Stimulated activated CD4-positive, alpha-beta T cell treated with anti-CD3 and anti-CD28 coated beads, Interleukin-15, amount 100 ng/mL, for 1 hour (primary cell): ENCODE measurements at places on chromosomes 1 and 21.

GRCh38 chr21:38958323-38958705 is 152.6 kb downstream of the ETS2 start:
- no peak for DNase-seq

GRCh38 chr1:46996659-46997281 is 26.7 kb upstream of the CYP4X1 start:
- DNase-seq, result no peak

DNA sequence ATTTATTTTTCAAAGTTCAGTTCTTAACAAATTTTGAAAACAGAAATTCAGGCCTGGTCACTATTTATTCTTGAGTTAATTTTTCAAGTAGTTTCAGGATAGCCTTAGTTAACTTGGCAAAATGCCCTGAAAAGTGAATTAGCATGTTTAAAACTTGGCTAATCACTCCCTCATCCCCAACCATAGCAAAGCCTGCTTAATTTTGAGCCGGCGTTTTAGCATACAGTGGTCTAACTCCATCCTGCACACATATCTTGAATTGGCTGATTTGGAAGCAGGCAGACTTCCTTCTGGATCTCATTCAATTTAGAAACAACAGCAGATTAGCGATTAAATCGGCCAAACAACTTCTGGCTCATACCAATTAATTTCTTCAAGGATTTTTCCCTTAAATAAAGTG is 439.2 kb downstream of the PTBP2 start:
- DNase-seq, result no peak

DNA sequence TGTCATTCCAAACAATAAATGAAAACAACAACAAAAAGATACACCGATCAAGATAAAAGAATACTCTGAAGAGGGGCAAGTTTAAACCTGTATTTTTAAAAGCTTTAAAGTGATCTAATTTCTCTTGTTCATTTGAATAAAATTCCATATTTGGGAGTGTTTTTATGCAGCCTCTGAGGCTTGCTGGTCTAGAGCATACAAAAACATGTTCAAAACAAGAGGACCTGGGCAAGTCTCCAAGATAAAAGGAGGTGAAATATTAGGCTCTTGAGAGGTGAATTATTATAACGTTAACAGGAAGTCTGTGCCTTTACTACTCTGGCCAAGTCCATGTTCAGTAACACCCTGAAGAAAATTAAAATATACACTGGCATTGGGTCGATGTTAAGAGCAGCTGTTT is 20.1 kb downstream of the URB1 start:
- DNase-seq, result no peak

- DNase-seq, result no peak
Measured at GRCh38 chr1:160911441-160911840, 26.5 kb upstream of the ITLN1 start.

- DNase-seq, result no peak
Measured at GRCh38 chr1:172452536-172453152, 8.8 kb upstream of the PIGC start.

GRCh38 chr1:30305519-30305918 is 417.9 kb downstream of the MATN1 start:
- no peak for DNase-seq

DNA sequence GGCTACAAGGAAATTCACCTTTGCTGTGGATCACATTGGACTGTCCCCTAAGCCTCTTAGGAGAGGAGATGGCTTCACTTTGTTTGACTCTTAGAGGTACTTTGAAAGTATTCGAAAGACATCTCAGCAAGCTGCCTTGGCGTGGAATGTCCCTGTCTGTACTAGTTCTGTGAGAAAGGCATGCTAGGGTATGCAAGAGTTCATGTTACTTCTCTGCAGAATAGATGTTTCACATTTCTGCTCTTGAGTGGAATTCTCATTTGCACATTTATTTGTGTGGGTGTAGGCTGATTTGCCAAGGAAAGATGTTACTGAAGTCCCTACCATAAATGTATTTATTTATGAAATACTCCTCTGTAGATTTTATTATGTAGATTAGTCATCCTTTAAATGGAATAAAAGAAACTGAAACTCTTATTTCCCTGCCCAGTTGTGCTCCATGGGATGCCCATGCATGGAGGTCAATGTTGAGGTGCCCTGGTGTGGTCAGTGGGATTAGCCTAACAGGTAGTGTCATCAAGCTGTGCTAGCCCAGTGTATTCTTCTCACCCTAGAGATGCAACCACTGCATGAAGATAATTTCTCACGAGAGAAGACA is 13.8 kb downstream of the MIA3 start:
- no peak for DNase-seq

GRCh38 chr1:232810856-232811255 is 5.6 kb downstream of the MAP10 start:
- DNase-seq, result no peak

DNA sequence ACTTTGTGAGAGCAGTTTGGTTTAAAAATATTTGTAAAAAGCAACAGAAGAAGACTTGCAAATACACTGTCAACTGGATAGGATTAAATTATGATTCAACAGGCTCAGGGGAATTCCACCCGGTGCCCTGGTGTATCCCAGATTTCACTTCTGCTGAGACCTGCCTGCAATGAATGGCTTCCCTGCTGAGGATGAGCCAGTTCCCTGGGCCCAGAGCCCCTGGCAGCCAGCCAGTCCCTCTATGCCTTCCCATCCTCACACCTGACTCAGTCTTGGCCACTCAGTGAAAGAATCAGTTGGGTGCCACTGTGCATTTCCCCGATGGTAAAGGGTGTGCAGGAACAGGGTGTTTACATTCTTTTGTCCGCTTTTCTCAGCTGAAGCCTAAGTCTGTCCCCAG is 64.4 kb downstream of the KCTD3 start:
- DNase-seq, result no peak

DNA sequence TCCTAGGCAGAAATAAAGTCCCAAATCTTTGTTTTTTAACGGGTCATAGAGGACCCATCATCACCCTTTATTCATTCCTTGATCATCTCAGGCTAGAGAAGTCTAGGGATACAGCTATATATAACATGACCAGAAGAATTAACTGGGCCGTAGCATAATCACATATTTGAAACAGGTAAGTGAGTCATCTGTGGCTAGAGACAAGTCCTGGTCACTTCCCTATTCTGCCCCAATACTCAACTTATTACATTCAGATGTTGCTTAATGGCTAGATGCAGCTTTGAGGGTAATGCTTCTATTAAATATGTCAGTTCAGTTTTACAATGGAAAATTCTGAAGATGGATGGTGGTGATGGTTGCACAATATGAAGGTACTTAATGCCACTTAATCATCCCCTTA is 47.0 kb downstream of the EXO1 start:
- DNase-seq, result no peak
